Activated naive CD8-positive, alpha-beta T cell treated with anti-CD3 and anti-CD28 coated beads for 36 hours (primary cell): ENCODE measurements at places on chromosomes 6 and 20. TPM values are rescaled to one million over a fixed set of nuclear protein-coding genes. Genes with fewer than 3 reads are reported as not detected.

The GSTA4 gene
- 8.4 TPM for total RNA-seq

The GFOD1 gene
- 12.8 TPM for total RNA-seq

The ZBTB22 gene
- 4.6 TPM for total RNA-seq

The VNN1 gene
- not detected for total RNA-seq

- H3K27me3 ChIP-seq, result peaks cover 28% of the 10 kb centered on the region
- H3K27ac ChIP-seq, result no peak overlapping the region
- no peaks in the 10 kb centered on the region for H3K36me3 ChIP-seq
- no peak overlapping the region for H3K4me3 ChIP-seq
- H3K4me1 ChIP-seq, result no peaks in the 10 kb centered on the region
These were observed 119.7 kb downstream of the SH3BGRL2 start for GRCh38 chr6:79750806-79751205.

GRCh38 chr6:157909282-157909664 lies 72.4 kb upstream of the SYNJ2 start:
- DNase-seq, result no peak
- H3K4me3 ChIP-seq, result no peak overlapping the region
- peaks cover 32% of the 10 kb centered on the region for H3K4me1 ChIP-seq
- peaks cover 61% of the 10 kb centered on the region for H3K36me3 ChIP-seq
- no peaks in the 10 kb centered on the region for H3K27me3 ChIP-seq

GRCh38 chr6:14549871-14550270 lies 432.3 kb downstream of the CD83 start:
- DNase-seq, result no peak
- H3K4me1 ChIP-seq, result no peaks in the 10 kb centered on the region
- H3K4me3 ChIP-seq, result no peak overlapping the region
- H3K36me3 ChIP-seq, result no peaks in the 10 kb centered on the region

- H3K27me3 ChIP-seq, result peaks cover 60% of the 10 kb centered on the region
- H3K4me3 ChIP-seq, result no peak overlapping the region
- H3K4me1 ChIP-seq, result peaks cover 4% of the 10 kb centered on the region
These were observed 5.9 kb upstream of the MRS2 start for GRCh38 chr6:24396824-24397223.
